Ureter (tissue), 1 donor: ENCODE measurements at places on chromosomes 2 and 18.

DNA sequence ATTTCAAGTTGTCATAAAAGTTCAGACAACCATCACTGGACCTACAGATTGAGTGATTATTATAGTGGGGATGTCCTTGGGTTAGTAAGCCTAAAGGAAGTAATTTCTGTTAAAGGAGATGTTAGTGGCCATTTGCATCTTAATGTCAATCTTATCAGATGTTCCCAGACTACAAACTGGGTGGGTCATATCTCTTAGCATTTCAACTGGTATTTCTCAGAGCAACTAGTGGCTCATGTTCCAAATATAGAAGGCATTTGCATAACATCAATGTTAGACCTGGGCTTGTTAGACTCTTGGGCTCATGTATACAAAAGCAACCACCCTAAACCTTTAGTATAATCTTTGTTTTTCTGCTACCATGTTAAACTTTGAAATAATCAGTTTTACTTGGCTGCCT lies 17.9 kb downstream of the PLEKHA3 start:
- DNase-seq, result no peak

DNA sequence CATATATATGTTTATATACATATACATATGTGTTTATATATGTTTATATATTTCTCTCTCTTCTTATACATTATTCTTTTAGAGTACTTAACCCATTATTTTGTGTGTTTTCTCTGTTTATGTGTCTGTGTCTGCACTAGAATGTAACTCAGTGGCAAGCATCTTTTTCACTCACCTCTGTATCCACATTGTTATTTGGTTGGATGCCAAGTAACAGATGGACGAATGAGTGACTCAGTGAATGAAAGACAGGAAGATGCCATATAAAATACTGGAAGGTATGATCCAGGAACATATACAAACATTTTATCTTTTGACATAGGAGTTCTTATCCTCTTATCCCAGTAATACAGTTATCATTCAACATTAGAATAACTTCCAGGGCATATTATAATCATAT lies 684.8 kb downstream of the RNF144A start:
- DNase-seq, result no peak

DNA sequence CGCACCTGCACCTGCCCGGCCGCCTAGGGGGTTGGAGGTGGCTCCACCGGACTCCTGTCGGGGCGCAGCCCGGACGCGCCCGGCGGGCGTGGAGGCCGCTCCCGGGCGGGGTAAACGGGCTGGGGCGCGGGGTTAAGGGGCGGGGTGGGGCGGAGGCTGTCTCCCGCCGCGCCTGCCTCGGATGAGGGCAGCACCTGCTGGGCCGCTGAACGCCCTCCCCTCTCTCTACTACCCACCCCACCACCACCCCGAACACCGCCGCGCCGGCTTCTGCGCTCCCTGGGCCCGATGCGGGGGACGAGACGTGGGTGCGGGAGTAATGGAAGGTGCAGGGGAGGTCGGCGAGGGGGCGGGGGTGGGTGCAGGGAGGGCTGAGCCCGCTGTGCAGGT lies 224.8 kb upstream of the ID2 start:
- DNase-seq, result no peak

DNA sequence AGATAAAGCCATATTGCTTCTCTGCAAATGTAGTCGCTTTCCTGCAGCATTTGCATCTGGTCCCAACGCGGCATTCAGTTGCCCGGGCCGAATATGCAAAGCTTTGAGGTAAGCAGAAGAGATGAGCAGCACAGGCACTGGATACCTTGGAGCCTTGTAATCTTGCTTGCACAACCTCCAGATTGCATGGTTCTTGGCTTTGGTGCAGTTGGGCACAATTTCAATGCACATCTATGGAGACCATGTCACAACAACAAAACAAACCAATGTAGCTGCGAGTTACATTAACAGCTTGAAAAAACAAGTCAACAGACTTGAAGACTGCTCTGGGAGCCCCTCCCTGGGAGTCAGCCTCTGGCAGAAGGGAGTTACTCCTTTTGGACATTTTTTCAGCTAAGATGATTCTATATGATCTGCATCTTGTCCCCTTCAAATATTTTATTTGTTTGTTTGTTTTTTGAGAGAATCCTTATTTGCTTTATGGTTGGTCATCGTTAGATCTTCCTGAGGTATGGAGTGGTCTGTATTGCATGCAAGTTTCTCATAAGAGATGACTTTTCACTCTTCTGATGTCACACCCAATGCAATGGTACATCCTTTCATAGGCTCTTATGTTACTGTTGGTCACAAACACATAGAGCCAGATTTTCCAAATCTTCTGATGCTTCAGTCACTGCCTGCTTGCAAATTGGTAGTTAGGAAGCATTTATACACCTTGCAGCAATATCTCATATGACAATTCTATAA lies 113.5 kb downstream of the EFEMP1 start:
- DNase-seq, result no peak

DNA sequence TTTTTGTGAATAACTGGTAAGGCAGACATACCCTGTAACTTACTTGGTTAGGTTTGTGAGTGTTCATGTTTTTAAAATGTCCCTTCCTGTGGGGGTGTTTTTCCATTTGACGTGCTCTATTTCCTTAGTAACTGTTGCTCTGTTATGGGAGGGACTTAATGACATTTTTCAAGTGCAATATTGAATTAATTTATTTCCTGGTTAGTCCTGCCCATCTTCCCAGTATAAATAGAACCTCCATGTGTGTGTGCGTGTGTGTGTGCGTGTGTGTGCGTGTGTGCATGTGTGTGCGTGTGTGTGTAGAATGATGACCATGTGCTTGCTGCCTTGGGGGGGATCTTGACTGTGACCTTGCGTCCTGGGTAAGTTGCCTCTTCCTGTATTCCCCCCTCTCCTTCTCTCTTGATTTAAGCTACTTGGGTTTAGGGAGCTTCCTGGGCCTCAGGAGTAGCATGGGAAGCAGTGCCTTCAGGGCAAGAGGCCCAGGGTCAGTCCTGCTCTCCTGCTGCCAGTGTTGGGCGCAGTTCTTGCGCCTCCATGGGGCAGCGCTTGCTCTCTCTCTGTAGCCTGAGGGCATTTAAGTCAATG lies 163.9 kb downstream of the LDLRAD4 start:
- no peak for DNase-seq

DNA sequence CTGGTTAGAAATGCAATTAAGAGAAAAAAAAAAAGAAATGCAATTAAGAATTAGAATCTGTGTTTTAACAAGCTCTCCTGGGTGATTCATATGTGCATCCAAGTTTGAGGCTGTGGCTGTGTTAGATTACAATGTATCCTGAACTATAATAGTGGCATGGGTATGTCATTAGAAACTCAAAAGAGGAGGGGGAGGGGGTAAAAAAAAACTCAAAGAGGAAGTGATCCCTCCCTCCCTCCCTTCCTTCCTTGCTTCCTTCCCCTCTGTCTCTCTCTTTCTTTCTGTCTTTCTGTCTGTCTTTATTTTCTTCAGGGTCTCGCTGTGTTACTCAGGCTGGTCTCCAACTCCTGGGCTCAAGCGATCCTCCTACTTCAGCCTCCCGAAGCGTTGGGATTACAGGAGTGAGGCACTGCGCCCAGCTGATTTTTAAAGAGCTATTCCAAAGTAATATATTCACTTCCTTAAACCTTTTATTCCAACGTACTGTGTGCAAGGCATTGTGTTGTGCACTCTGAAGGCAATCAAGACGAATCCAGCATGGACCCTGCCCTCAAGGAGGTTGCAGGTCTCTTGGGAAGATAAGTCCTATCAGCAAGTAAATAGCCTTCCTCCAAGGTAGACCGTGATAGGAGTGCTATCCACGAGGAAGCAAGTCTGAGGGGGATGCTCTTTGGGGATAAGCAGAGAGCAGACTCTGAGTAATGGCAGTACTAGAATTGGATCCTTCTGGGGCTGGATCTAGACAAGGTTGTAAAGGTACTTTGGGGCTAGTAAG lies 35.9 kb upstream of the MCFD2 start:
- no peak for DNase-seq

GRCh38 chr2:140600116-140600515 lies 1530.7 kb downstream of the LRP1B start:
- DNase-seq, result no peak

DNA sequence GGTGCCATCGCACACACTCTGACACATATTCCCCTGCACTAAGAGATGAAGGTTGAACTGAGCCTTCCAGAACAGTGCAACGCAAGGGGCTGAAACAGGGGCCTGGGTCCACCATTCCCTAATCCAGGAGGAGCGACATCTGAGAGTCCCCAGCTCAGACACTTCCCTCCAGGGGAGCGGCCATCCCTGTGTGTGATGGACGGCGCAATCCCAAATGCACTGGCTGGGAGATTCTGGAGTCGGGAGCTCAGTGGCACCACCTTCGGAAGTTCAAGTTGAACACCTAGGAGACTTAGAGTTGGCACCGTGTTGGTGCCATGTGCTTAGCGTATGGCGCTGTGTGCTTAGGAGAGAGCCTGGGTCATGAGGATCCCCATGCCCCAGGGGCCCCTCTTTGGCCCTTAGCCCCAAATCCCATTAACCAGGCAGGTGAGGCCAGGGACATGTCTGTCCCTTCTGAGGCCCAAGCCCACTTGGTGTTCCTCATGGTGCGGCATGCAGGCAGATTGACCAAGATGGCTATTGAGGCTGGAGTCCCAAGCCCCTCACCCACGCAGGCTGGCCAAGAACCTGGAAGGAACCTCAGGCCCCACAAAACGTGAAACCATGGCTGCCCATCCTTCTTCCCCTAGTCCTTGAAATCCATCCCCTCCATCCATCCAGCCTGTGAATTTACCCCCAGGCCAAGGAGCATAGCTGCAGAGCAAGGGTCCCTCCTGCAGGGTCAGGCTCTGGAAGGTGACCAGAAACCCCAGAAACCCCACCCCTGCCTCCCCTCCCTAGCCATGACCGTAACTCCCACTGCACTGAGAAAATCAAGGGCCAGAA lies 114.1 kb upstream of the OTOS start:
- peak; percentile 35 for DNase-seq

DNA sequence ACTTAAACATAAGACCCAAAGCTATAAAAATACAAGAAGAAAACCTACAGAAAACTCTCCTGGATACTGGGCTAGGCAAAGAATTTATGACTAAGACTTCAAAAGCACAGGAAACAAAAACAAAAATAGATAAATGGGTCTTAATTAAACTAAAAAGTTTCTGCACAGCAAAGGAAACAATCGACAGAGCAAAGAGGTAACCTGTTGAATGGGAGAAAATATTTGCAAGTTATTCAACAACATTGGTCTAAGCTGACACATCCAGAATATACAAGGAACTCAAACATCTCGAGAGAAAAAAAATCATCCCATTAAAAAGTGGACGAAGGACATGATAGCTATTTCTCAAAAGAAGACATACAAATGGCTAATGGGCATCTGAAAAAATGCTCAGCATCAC lies 72.3 kb upstream of the RBBP8 start:
- no peak for DNase-seq

GRCh38 chr2:82098617-82099016 lies 1794.1 kb upstream of the LRRTM1 start:
- no peak for DNase-seq

DNA sequence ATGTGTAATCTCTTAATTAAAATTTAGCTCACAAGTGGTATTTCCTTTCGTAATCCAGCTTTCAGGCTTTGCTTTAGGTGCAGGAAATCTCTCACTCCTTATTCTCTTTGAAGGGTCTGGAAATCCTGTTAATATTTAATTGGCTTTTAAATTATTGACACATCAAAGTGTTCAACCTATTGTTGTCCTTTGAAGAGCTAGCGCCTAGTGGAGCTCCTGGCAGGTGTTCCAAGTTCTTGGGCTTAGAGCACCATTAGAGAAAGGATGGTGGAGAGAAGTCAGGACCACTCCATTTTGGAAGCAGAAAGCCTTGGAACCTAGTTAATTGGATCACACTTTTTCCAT lies 92.4 kb downstream of the CABLES1 start:
- DNase-seq, result no peak

- no peak for DNase-seq
Measured at GRCh38 chr2:12325806-12326205, 390.9 kb upstream of the TRIB2 start.
